Smooth muscle cell of the pulmonary artery (primary cell): ENCODE measurements at places on chromosomes 2 and 18. TPM values are rescaled to one million over a fixed set of nuclear protein-coding genes. Genes with fewer than 3 reads are reported as not detected.

C2orf15 gene
- 0.13 TPM in 1 of 2 replicates, not detected in the other for total RNA-seq

GCKR gene
- total RNA-seq: 7.4 and 8.5 TPM in 2 replicates

GRB14 gene
- total RNA-seq: 4.1 and 10.4 TPM in 2 replicates

UPP2 gene
- not detected in 2 replicates for total RNA-seq

SGO2 gene
- total RNA-seq: 2.4 and 5.1 TPM in 2 replicates

CAVIN2 gene
- 10.9 and 26.8 TPM in 2 replicates for total RNA-seq

VWA3B gene
- not detected in 2 replicates for total RNA-seq

IL37 gene
- total RNA-seq: not detected in 2 replicates

SMAD2 gene
- total RNA-seq: 106 and 132 TPM in 2 replicates

PTCD3 gene
- 67.5 and 71.9 TPM in 2 replicates for total RNA-seq

CNGA3 gene
- not detected in 2 replicates for total RNA-seq

ACTG2 gene
- total RNA-seq: 32.7 and 43.4 TPM in 2 replicates

GALR1 gene
- not detected in 2 replicates for total RNA-seq

NBAS gene
- total RNA-seq: 110 and 112 TPM in 2 replicates

ABCB11 gene
- under 0.01 and 0.13 TPM in 2 replicates for total RNA-seq

SIX2 gene
- total RNA-seq: 3.9 and 6.2 TPM in 2 replicates

SPDYA gene
- 0.83 and 0.91 TPM in 2 replicates for total RNA-seq

CD207 gene
- total RNA-seq: not detected in 2 replicates

CYS1 gene
- 1.6 and 2.6 TPM in 2 replicates for total RNA-seq

RIT2 gene
- total RNA-seq: not detected in 2 replicates

DSC3 gene
- 0.20 and 0.46 TPM in 2 replicates for total RNA-seq

GREB1L gene
- total RNA-seq: 0.85 and 1.0 TPM in 2 replicates

FHOD3 gene
- total RNA-seq: 7.0 and 8.8 TPM in 2 replicates

CCDC74B gene
- total RNA-seq: 5.0 TPM in 2 replicates

PLGLB2 gene
- 0.92 and 1.3 TPM in 2 replicates for total RNA-seq

KCNJ13 gene
- total RNA-seq: not detected in 2 replicates

GPR35 gene
- total RNA-seq: 0.85 and 2.0 TPM in 2 replicates

CNDP1 gene
- not detected in 2 replicates for total RNA-seq

VWC2L gene
- not detected in 2 replicates for total RNA-seq

LRP1B gene
- total RNA-seq: 0.03 and 0.13 TPM in 2 replicates

CRACDL gene
- 0.03 TPM in 1 of 2 replicates, not detected in the other for total RNA-seq

KCNF1 gene
- not detected in 2 replicates for total RNA-seq

PID1 gene
- total RNA-seq: 35.6 and 48.6 TPM in 2 replicates

CNNM4 gene
- 4.4 and 5.0 TPM in 2 replicates for total RNA-seq
